ENCODE measurements at places on chromosomes 2 and 18.

DNA sequence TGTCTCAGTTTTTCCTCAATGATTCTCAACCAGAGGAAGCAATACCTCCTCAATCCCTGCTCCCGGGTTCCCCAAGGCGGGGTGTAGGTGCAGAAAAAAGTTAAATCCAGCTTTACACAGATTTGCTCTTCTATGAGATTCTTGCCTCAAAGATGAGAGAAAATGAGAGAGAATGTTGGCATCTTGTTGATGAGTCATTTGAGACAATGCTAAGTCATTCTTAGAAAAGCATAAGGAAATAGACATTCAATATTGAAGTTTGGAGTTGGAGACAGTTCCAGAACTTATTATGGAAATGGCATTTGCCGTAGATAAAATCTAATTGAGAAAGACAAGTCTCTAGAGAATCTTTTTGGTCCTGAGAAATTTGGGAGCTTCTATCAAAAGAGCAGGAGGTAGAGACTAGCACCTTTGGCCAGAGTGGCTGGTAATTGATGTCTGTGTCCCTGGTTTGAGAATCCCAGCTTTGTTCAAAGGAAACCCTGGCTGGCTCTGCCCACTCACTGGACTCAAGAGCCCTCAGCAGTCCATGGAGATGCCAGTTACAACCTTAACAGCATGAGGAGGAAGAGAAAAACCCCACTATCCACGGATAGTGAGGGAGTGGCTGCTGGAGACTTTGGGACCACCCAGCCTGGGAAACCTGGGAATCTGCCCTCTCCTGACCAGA lies 181.2 kb downstream of the FAM124B start:
- no peak for DNase-seq

DNA sequence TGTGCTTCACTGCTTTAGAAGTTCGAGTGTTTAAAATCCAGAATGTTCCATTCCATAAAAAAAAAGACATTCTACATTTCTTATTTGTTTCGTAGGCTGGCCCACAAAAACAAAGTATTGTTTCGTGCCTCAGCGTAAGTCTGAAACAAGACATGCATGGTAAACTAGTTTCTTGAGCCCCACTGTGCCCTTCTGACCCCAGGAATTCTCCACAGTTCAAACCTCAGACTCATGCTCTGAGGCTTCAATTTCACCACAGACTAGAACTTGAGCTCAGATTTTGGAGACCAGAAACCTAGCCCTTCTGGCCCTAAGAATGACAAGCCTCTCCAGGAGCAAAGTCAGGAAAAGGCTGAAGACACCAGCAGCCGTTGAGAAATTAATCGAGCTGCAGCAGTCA lies 151.5 kb downstream of the SLC8A1 start:
- DNase-seq: no peak

DNA sequence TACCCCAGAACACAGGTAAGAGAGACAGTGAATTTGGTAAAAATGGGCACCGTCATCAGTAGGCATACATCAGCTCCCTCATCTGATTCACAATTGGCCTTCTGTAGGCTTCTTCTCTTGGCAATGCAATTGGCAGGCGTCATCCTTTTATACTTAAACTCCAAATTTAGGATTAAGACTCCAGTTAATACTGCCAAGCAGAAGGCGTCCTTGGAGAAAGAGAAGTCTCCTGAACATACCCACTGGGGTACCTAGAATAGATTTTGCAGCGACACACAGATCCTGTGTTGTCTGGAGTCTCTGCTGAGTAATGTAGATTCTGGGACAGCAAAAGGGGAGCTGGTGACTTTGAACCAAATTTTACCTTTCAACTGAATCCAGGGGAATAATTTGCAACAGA lies 592 bp upstream of the METAP1D start:
- DNase-seq: no peak

DNA sequence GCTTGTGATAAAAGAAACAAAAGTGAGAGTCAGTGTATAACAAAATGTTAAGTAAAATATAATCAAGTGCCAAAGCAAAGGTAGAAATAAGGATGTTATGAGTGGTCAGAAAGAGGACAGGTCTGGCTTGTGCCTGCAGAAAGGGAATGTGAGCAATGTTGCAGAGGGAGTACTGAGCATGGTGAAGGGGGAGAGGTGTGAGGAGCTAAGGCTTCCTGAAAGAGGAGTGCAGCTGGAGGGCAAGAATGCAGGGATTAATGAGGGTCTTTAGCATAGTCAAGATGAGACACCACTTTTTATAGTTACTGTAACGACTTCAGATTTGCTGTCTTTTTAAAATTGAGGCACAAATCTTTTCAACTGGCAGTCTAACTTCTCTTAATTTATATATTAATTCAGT lies 22.0 kb upstream of the FIGN start:
- no peak for DNase-seq

DNA sequence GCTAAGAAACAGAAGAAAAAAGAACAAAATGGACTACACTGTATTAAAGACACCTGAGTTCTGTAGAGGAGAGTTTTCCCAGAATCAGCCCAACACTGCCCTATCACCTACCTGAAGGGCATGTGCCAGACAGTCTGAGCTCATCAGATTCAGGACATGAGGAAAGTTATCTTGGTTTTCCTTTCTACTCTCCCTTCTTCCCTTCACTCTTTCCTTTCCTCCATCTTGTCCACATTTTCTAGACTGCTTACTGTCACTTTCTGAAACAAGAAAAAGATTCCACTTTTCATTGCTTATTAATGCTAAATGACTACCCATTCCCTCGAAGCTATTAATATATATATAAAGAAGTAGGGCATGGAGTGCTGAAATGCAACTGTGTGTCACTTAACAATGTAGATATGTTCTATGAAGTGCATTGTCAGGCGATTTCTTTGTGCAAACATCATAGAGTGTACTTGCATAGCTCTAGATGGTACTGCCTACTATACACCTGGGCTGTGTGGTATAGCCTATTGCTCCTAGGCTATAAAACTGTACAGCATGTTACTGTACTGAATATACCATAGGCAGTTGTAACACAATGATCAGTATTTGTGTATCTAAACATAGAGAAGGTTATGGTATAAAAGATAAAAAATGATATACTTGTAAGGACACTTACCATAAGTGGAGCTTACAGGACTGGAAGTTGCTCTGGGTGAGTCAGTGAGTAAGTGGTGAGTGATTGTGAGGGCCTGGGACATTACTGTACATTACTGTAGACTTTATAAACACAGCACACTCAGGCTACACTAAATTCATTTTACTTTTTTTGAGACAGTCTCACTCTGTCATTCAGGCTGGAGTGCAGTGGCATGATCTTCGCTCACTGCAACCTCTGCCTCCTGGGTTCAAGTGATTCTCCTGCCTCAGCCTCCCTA lies 145.5 kb upstream of the ITGA6 start:
- DNase-seq: no peak

GRCh38 chr2:96267159-96267971 lies 1.3 kb downstream of the CIAO1 start:
- peak; percentile 46 for DNase-seq

DNA sequence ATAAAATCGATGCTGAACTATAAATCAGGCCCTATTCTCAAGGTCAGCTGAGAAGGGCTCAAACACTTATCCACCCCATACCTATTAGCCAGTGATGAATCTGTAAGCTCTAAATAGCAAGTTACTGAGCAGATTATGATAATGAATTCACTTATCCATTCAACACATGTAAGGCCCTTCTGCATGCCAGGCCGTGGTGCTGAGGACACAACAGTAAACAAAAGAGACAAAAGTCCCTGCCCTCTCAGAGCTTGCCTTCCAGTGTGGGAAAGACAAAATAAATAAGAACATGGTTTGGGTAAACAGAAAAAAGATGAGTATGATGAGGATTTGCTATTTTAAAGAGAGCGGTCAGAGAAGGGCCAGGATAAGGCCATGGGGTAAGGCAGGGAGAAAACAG lies 11.7 kb downstream of the TTC32 start:
- DNase-seq: no peak

DNA sequence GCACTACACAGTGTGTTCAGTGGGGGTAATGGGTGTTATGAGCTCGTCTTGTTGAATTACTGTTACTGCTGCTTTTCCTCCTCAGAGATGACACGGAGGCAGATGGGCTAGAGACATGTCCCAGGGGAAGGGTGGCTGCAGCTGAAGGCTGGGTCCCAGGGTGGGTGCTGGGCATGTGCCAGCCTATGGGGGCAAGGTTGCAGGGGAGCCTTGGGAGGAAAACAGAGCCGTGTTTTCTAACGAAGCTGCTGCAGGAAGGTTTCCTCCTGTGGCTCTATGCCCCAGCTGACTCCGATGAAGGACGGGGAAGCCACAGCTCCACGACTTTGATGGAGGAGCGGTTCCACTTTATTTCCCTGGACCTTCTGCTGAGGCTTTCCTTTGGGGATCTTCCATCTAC lies 42.4 kb downstream of the ASB18 start:
- DNase-seq: no peak

DNA sequence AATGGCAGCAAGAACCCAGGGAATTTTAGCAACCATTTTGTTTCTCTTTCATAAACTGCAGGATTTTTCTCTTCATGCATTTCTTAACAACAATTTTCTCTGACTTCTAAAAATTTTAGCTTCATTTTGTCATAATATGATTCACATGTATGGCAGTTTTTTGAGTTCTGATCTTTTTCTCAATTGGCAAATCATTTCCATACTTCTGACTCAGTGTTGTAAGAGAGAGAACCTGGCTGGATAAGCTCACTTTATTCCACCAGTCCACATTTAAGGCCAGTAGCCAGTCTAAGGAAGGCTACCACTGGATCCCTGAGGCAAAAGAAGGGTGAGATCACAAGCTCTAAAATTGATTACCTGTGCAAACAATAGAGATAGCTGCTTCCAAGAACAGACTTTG lies 42.8 kb upstream of the COL3A1 start:
- DNase-seq: no peak

DNA sequence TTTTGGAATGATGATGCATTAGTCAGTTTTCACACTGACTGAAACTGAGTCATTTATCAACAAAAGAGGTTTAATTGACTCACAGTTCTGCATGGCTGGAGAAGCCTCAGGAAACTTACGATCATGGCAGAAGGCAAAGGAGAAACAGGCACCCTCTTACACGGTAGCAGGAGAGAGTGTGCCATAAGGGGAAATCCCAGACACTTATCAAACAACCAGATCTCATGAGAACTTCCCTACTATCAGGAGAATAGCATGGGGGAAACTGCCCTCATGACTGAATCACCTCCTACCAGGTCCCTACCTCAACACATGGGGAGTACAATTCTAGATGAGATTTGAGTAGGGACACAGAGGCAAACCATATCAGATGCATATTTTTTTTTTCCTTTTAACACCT lies 504.5 kb upstream of the VRK2 start:
- DNase-seq: no peak

DNA sequence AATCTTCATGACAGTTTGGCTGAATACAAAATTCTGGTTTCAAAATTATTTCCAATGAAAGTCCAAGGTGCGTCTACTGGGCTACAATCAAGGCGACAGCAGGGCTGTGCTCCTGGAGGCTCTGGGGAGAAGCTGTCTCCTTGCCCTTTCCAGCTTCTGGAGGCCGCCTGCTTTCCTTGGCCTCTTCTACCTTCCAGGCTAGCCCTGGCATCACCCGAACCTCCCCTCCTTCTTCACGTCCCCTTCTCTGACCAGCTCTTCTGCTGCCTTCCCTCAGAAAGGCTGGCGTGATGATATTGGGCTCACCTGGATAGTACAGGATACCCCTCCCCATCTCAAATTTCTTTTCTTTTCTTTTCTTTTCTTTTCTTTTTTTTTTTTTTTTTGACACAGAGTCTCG lies 115.5 kb downstream of the KCNF1 start:
- DNase-seq: no peak

DNA sequence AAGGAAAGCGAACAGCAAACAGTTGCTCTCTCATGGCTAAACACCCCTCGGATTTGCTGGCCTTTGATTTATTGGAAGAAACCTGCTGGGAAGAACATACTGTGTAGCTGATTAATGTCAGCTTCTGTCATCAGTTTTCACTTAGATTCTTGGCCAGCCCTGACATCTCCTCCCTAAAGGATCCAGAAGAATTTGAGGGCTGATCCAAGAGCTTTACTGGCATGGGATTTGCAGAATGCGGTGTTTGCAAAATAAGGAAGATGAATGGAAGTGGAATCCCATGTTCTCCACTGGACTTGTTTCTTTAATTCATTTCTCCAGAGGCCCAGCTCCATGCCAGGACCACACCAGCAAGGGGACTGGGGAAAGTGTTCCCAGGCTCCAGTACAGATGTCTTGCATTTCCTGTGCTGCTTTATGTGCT lies 80.5 kb downstream of the RDH14 start:
- no peak for DNase-seq

DNA sequence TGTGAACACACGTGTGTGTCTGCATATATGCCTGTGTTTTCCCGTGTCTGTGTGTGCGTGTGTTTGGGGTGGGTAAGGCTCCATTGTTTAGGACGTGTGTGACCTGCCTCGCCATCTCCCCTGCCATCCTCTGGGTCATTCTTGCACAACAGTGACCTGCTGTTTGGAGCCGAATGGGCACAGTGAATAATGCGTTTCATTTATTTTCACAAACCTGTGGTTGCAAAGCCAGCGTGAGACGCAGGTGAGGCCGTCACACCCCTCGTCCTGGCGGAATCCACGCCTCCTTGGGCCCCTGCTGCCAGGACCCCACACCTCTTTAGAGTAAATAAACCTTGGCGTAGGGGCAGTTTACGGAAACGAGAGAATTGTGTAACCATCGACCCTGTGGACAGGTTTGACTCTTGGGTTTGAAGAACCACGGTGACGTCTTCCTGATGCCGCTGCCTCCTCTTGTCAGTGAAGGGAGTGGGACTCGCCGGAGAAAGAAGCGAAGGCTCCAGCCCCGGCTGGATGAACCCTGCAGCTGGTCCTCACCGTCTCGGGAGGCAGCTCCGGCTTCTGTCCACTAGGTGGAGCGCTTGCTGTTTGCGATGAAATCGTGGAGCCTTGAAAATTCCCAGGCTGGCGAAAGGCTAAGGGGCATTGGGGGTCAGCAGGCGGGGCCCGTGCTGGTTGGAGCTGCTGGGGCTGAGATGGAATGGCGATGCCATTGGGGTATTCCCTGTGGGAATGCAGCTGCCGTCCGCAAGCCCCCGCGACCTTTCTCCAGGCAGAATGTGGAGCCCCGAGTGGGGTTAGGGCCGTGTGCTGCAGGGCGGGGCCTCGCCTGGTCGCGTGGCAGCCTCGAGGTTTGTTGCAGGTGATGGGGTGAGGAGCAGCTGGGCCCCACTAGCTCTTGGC lies 81.1 kb downstream of the RTP5 start:
- peak; percentile 63 for DNase-seq

- DNase-seq: no peak
Measured at GRCh38 chr2:15858466-15858865, 81.9 kb upstream of the MYCN start.

- DNase-seq: no peak
Measured at GRCh38 chr18:75343389-75343788, 84.1 kb downstream of the SMIM21 start.

DNA sequence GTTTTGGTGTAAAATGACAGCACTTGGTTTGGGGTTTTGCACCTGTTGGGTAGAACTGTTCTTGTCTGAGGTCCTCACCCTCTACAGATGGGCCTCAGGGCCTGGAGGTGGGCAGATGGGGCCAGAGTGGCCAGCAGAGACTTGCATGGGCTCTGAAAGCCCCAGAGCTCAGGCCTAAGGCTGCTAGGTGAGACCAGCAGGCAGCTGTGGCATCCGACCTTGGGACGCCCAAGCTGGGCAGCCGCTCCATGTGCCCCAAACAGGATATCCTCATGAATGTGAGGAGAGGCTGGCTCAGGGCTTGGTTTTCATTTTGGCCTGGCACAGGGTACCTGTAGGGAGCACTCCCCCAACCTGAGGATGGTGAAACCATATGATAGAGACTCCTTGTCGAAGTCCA lies 38.3 kb downstream of the GBX2 start:
- no peak for DNase-seq
